ENCODE measurements at places on chromosomes 1 and 21. TPM values are rescaled to one million over a fixed set of nuclear protein-coding genes. Genes with fewer than 3 reads are reported as not detected.

DNA sequence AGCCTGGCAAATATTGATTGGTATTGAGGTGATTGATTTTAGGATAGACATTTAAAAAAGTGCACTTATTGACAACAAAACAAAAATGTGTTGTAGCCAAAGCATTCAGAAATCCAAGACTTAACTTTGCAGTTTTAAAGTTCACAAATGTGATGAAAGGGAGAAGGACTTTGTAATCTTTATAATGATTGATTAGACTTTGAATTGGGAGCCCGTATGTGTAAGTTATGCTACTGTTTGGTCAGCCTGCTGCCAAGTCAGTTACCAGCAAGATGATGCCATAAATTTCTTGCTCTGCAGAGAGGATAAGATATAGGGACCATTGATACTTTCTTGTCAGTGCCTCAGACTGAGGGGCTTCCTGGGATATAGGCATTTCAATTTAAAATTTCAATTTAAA is 39.5 kb downstream of the TBX19 start:
- no peak overlapping the region for H3K27ac ChIP-seq
- no peaks in the 10 kb centered on the region for H3K36me3 ChIP-seq
- H3K4me3 ChIP-seq: no peak overlapping the region
- DNase-seq: no peak

- no peaks in the 10 kb centered on the region for H3K36me3 ChIP-seq
- DNase-seq: no peak
- peaks cover 2% of the 10 kb centered on the region for H3K27me3 ChIP-seq
- H3K27ac ChIP-seq: no peak overlapping the region
- H3K4me3 ChIP-seq: no peak overlapping the region
- H3K4me1 ChIP-seq: no peaks in the 10 kb centered on the region
Observed at GRCh38 chr21:42387843-42388340, 8.0 kb downstream of the TMPRSS3 start.

DNA sequence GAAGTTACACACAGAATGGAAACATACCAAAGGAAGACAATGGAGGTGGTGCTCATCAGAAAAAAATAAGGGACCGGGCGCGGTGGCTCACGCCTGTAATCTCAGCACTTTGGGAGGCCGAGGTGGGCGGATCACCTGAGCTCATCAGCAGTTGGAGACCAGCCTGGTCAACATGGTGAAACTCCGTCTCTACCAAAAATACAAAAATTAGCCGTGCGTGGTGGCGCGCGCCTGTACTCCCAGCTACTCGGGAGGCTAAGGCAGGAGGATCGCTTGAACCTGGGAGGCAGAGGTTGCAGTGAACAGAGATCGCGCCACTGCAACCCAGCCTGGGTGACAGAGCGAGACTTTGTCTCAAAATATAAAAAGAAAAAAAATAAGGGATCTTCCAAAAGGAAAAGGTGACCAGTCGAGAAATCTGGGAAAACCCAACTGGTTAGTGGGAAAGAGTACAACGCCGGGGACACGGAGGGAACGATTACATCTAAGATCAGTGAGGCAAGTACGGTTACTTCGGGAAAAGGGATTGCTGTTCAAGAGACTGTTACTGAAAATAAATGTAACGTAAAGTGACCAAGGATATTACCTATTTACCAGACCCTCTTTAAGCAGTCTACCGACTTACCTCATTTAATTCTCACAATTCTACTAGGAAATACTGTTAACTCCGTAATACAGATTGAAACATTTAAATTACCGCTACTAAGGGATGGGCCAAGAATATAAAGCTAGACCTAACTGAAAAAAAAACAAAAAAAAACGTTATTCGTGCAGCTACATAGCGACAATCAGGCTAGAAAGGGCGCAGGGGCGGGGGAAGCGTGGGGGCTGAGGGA is 822 bp downstream of the CCT3 start:
- no peak for DNase-seq
- peaks cover 15% of the 10 kb centered on the region for H3K4me1 ChIP-seq
- H3K27ac ChIP-seq: peak overlapping the region; percentile 85
- peak overlapping the region; percentile 90 for H3K4me3 ChIP-seq

DNA sequence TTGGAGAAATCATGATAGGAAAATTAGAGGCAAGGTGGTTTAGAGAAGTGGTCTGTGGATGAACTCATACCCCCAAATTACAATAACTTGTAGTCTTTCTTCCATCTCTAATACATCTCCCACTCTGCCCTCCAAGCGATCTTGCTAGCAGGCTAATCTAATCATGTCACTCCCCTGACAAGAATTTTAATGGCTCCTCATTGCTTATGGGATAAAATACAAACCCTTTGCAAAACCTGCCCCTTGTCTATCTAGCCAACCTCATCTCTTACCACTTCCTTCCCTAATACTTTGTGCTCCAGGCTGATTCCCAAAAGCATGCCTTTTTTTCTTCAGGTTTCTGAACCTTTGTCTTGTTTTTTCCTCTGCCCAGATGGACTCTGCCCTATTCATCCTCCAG is 71.3 kb upstream of the LRRN2 start:
- no peaks in the 10 kb centered on the region for H3K27me3 ChIP-seq
- no peaks in the 10 kb centered on the region for H3K36me3 ChIP-seq
- H3K27ac ChIP-seq: no peak overlapping the region
- no peak for DNase-seq
- H3K4me1 ChIP-seq: no peaks in the 10 kb centered on the region
- H3K4me3 ChIP-seq: no peak overlapping the region

GRCh38 chr1:182679684-182680083 is 4.7 kb downstream of the RGS8 start:
- H3K27me3 ChIP-seq: no peaks in the 10 kb centered on the region
- no peaks in the 10 kb centered on the region for H3K36me3 ChIP-seq
- DNase-seq: no peak
- H3K27ac ChIP-seq: no peak overlapping the region
- no peaks in the 10 kb centered on the region for H3K4me1 ChIP-seq

GRCh38 chr1:150237746-150238145 is 1.8 kb upstream of the ANP32E start:
- no peaks in the 10 kb centered on the region for H3K27me3 ChIP-seq
- no peaks in the 10 kb centered on the region for H3K36me3 ChIP-seq
- H3K4me3 ChIP-seq: no peak overlapping the region
- H3K27ac ChIP-seq: no peak overlapping the region
- DNase-seq: no peak

DNA sequence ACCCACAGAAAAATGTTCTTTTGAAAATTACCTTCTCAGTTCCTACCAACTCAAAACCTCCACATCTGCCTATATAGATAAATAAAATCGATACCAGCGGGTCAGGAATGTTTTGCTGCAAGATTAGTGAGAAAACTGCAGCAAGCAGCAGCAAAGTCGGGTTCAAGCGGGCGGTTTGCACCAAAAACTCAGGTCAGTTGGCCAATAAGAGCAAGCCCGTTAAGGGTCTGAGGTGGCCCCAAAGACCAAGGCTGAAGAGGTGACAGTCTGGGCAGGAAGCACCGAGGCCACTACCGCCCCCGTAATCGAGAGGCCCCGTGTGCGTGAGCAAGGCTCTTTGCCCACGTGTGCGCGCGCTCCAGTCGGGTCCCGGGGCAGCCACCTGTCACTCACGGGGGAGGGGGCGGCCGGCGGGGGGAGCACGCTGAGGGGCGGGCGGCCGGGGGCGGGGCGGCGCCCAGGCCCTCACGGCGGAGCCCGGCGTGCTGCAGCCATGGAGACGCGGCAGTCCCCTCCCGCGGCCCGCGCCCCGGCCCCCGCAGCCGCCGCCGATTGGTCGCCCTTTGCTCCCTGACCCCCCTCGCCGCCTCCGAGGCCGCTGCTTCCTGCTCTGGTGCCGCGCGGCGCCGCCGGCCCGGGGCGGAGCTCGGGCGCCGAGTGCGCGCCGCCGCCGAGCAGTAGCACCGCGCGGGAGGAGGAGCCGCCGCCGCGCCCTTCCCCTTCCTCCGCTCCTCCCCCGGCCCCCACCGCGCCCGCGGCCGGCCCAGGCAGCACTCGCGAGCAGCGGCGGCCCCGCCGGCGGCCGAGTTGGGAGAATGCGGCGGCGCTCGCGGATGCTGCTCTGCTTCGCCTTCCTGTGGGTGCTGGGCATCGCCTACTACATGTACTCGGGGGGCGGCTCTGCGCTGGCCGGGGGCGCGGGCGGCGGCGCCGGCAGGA is at the start of gene GALNT2:
GALNT2 (plus strand) TSS at position 773 of the 939 bp plus-strand sequence; CDS start at position 816, 43 bp downstream.
- H3K27me3 ChIP-seq: no peaks in the 10 kb centered on the region
- H3K4me3 ChIP-seq: peak within 1 kb of the TSS; percentile 86
- H3K27ac ChIP-seq: peak within 1 kb of the TSS; percentile 89
- DNase-seq: peak; percentile 91

- H3K4me3 ChIP-seq: no peak overlapping the region
- H3K36me3 ChIP-seq: no peaks in the 10 kb centered on the region
- H3K27me3 ChIP-seq: no peaks in the 10 kb centered on the region
Observed at GRCh38 chr1:180540697-180541594, 17.8 kb upstream of the OVAAL start.

GRCh38 chr1:7967196-7967595 is 5.7 kb downstream of the PARK7 start:
- H3K4me1 ChIP-seq: peaks cover 8% of the 10 kb centered on the region
- no peak for DNase-seq
- no peaks in the 10 kb centered on the region for H3K36me3 ChIP-seq
- no peaks in the 10 kb centered on the region for H3K27me3 ChIP-seq

DNA sequence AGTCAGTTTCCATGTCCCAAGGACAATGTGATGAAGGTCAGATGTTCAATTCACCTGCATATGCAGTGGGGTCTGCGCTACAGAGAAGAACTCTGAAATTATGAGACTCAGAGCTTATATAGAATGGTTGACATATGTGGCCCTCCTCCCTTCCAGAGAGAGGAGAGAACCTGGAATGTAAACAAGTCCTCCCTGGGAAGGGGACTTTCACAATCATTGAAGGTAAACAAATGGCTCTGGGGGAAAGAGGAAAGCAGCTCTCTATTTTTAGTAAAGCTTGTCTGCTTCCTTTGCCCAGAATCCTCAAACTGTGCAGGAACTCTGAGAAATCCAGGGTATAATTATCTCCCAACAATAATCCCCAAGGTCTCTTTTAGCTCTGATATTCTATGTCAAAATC is 9.8 kb downstream of the OVGP1 start:
- H3K27ac ChIP-seq: no peak overlapping the region
- H3K4me1 ChIP-seq: no peaks in the 10 kb centered on the region
- H3K27me3 ChIP-seq: no peaks in the 10 kb centered on the region
- DNase-seq: no peak
- no peak overlapping the region for H3K4me3 ChIP-seq

GRCh38 chr1:162035241-162035640 is 11.6 kb upstream of the OLFML2B start:
- H3K4me1 ChIP-seq: no peaks in the 10 kb centered on the region
- no peaks in the 10 kb centered on the region for H3K27me3 ChIP-seq
- H3K27ac ChIP-seq: no peak overlapping the region
- H3K36me3 ChIP-seq: no peaks in the 10 kb centered on the region
- DNase-seq: peak; percentile 32
- no peak overlapping the region for H3K4me3 ChIP-seq

DNA sequence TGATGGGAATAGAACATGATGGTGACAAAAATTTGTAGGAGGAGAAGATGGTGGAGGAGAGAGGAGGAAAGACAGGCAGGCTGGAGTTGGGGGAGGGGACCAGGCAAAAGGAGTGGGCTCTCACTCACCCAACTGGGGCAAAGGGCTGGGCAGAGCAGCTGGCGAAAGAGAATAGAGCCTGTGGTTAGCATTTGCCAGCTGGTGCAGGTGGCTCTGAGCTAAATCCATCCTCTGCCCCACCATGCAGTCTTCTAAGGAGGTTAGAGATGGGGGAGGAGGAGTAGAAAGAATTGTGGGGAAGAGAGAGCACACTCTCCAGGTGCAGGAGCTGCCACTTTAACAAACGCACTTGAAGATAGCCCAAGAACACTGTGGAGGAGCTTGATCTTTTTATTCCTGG is 27.6 kb upstream of the SLAMF1 start:
- H3K27ac ChIP-seq: no peak overlapping the region
- no peak for DNase-seq

- peak overlapping the region; percentile 14 for H3K27ac ChIP-seq
- H3K4me1 ChIP-seq: peaks cover 14% of the 10 kb centered on the region
- H3K4me3 ChIP-seq: no peak overlapping the region
- H3K27me3 ChIP-seq: no peaks in the 10 kb centered on the region
- H3K36me3 ChIP-seq: no peaks in the 10 kb centered on the region
- DNase-seq: peak; percentile 73
Observed at GRCh38 chr1:14952626-14953314, 200.8 kb upstream of the TMEM51 start.

DNA sequence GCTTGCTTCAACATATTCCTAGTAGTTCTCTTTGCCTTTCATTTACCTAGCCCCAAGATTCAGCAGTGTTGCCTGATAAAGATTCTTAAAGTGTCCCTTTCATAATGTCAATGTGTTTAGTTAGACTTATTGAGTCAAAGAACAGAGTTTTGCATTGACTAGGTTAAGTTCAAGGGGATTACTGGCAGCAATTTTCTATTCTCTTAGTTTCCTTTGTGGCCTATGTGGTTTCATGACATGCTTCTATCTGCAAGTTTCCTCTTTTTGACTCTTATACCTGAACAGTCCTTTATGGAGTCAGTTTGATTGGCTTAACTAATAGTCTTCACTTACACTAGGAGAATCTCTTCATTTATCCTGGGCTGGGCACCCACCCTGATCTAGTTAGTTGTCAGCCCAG is 151.3 kb downstream of the ADGRL4 start:
- no peak for DNase-seq
- no peak overlapping the region for H3K27ac ChIP-seq
- H3K27me3 ChIP-seq: no peaks in the 10 kb centered on the region
- H3K4me1 ChIP-seq: no peaks in the 10 kb centered on the region
- no peak overlapping the region for H3K4me3 ChIP-seq

The ATAD3C gene
- total RNA-seq: under 0.01 TPM

- H3K27me3 ChIP-seq: no peaks in the 10 kb centered on the region
- DNase-seq: no peak
- H3K36me3 ChIP-seq: no peaks in the 10 kb centered on the region
- H3K4me1 ChIP-seq: no peaks in the 10 kb centered on the region
- H3K27ac ChIP-seq: no peak overlapping the region
- H3K4me3 ChIP-seq: no peak overlapping the region
Observed at GRCh38 chr1:241417258-241417657, 60.3 kb upstream of the RGS7 start.

DNA sequence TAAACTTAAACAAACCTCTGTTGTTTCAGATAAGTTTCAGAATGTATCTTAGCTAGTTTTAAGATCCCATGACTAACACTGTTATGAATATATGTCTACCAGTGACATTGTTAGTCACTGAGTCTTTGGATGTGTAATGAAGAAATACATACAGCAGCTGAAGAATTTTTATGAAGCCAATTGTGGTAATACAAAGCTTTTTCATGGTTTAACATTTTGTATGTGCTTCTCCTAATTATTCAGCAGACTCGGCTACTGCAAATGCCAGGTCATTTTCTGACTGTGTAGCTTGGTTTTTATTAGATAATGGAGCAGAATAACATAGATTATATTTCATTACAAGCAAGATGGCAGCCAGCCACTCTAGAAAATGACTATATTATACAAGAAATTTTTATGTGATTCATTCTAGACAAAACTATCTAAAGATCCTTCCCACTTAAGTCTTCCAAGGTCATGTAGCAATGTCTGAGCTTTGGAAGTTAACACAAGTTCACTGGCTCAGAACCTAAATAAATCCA is 147.8 kb downstream of the TNFSF18 start:
- no peak overlapping the region for H3K27ac ChIP-seq
- H3K4me1 ChIP-seq: no peaks in the 10 kb centered on the region
- DNase-seq: no peak
- no peak overlapping the region for H3K4me3 ChIP-seq
- no peaks in the 10 kb centered on the region for H3K36me3 ChIP-seq
